ENCODE measurements at places on chromosomes 6 and 20.

DNA sequence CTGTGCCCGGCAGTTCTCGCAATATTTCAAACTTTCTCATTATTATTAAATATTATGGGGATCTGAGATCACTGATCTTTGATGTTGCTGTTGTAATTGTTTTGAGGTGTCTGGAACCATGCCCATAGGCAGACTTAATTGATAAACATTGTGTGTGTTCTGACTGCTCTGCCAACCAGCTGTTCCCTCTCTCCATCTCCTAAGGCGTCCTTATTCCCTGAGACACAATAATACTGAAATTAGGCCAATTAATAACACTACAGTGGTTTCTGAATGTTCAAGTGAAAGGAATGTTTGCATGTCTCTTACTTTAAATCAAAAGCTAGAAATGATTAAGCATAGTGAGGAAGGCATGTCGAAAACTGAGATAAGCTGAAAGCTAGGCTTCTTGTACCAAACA, 7.6 kb downstream of the MAPK14 start:
- no peak for DNase-seq

- no peak for DNase-seq
These were observed 67.4 kb downstream of the STMND1 start for GRCh38 chr6:17169291-17169690.

DNA sequence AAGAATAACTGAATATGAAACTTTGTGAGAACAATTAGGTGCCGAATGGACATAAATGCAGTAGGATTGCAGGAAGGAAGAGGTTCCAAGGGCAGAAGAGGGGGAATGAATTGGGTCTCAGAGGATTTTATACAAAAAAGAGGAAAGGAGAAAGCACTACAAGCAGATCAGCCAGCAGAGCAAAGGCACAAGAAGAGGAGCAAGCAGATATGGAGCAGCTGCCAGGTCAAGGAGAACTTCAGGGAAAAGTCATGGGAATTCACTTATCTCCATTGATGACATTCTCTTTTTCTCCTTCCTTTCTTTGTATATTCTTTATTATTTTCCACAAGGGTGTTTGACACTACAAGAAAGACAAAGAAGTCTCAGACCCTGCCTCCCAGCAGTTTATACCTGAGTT, 9.6 kb downstream of the DSE start:
- no peak for DNase-seq

DNA sequence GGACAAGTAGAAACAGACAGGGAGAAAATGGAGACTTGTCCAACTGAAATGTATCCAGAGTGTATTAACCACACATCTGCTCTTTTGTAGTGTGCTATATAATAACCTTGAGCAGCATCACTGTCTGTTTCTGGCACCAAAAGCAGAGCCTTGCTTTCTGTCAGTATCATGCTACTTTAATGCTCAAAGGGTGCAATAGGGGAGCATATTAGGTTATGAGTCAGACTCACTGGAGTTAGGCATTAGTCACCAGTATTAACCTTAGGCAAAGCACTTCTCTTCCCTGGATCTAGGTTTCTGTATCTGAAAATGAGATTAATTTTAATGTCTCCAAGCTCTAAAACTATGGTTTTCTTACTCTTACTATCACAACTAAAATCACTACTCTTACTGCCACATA, 280.1 kb downstream of the TFAP2B start:
- no peak for DNase-seq

DNA sequence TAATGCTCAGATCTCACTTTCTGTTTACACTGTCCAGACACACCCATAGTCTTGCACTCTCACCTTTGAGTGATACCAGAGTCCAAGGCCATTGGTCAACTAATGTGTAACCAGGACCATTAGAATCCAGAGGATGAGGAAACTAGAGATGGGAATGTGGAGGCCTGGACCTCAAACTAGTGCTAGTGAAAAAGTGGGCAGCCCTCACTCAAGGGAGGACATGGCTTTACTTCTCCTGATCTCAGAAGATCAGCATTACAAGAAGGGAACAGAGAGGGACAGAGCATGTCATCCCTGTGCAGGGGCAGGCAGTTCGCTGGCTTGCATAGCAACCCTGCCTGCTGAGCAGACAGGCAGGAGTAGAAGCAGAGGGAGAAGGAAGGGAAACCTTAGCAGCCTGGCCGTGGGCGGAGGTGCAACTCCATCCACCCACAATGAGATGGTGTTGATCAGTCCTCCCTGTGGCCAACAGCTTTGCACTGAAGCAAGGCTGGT, 22.6 kb upstream of the XRN2 start:
- DNase-seq: no peak

GRCh38 chr6:27893836-27894807, 18.1 kb downstream of the OR2B2 start:
- peak; percentile 78 for DNase-seq

DNA sequence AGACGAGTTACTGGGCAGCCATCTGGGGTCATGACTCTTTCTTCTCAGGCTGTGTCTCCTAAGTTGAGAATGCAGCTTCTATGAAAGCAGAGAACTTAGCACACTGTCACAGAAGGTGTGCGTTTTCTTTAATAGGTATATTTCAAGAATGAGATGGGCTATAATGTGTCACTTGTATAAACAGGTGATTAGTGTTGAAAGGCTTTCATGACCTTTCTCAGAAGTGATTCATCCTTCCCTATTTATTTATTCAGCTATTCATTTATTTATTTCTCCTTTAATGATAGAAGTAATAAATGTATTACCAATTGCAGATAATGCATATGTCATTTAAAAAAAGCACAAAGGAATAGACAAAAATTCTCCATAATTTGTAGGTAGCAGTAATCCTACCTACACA, 157.2 kb upstream of the COL21A1 start:
- DNase-seq: no peak

GRCh38 chr6:85078058-85078457, 313.7 kb upstream of the TBX18 start:
- DNase-seq: no peak

DNA sequence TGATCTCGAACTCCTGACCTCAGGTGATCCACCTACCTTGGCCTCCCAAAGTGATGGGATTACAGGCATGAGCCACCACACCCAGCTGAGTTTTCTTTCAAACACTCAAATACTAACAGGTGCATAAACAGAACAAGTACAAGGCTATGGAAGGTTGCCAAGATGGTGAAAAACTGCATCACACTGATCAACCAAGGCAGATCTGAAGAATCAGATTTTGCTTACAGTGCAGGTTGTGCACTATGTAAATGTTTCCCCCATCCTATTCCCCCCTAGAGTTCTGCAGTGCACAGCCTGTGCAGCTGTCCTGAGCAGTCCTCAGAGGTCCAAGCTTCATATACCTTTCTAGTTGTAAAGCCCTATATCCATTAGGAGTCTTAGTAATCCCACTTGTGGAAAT, 73.0 kb downstream of the GFRA4 start:
- no peak for DNase-seq

DNA sequence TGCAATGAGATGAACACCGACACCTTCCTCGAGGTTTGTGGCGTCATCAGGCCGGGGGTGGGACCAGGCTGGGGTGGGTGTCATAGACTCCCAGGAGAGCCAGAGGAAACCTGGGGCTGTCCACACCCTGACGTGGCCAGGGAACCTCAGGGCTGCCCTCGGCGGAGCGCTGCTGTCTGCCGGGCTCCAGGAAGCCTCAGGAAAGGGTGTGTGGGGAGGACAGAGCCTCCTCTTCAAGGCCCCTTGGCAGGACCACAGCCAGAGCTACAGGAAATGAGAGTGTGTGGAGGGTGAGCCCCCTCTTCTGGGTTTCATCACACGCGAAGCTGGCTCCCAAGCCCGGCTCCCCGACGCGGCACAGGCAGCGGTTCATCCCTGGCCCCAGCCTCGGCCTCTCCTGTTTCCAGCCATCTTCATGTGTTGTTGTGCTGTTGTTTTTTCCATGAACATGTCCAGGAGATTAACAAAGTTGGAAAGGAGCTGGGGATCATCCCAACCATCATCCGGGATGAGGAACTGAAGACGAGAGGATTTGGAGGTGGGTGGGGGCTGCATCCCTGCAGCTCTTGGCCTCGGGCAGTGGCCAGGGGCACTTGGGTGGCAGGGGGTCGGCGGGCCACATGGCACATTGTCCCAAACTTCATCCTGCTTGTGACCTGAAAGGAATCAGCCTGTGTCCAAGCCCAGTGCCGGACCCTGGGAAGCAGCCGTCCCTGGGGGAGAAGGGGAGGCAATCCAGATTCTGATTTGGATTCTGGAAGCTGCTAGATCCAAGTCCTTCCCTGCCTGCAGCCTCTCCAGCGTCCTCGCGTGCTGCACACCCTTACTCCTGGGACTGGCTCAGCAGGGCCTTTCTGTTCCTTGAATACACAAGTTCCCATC, 6.4 kb downstream of the NPEPL1 start:
- no peak for DNase-seq

- no peak for DNase-seq
These were observed 602.2 kb upstream of the NOX3 start for GRCh38 chr6:156057869-156058268.

DNA sequence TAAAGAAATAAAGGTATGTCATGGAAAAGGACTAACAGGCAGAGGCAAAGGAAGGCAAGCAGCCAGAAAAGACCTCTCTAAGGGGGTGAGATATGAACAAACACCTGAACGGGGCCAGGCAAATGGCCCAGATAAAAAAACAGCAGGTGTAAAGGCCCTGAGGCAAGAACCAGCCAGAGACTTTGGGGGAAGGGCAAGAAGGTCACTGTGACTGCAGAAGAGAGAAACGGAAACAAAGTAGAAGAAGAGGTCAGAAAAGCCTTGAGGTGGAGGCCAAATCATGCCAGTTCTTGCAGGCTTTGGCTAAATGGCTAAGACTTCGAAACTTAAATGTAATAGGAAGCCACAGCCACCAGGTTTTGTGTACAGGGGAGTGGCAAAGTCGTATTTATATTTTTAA, 30.8 kb downstream of the KIF16B start:
- no peak for DNase-seq

DNA sequence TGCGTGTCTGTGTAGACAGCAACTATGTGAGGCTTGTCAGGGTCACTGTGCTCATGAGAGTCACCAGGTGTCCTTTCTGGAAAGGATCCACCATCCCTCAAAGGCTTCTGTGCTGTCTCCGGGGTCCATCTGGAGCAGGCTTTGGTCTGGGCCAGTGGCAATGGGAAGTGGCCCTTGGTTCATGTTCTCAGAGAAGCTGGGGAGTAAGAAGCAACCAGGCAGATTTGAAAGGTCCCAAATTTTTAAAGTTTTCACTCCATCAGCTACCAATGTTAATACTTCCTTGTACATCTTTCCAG, 68.2 kb downstream of the GCNT2 start:
- DNase-seq: no peak

DNA sequence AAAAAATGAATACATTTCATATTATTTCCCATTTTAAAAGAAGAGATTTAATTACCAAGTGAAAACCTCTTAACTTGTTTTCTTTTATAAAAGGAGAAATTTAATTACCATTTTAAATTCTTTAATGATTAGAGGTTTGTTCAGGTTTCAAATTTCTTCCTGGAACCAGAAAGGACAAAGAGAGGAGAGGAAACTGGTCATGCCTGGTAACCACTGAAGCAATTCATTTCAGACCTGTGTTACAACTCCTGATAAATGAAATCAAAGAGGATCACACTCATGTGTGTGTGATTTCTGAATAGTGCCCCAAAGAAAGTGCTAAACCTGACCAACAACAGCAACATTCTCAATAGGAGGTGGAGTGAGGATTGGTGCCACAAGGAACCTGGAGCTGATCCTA, 12.6 kb upstream of the SLPI start:
- DNase-seq: no peak

- DNase-seq: peak; percentile 50
These were observed 298.6 kb downstream of the SYNE1 start for GRCh38 chr6:152338335-152339125.

DNA sequence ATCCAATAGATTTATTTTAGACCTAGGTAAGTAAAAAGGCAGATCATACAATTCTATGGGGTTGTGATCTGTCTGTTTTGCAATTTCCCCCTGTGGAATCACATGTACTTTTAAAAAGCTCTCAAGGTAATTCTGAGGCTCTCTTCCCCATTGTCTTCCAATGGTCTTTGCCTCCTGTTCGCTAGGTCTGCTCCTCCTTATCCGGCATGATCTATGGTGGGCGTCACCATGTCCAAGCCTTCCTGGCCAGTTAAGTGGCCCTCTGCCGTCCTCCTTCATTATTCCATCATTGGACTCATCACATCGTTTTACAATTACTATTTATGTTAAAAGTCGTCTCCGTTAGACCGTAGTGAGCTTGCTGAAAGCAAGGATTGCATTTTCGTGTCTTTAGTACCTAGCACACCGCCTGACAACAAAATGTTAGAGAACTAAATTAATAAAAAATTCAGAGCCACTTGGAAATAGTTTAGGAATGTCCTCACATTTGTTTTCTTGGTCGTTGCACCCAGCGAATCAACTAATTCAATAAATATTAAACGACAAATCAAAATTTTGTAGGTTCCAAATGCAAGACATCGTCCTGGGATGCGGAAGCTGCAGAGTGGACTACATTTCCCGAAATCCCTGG, 2.2 kb upstream of the STXBP5 start:
- DNase-seq: no peak

DNA sequence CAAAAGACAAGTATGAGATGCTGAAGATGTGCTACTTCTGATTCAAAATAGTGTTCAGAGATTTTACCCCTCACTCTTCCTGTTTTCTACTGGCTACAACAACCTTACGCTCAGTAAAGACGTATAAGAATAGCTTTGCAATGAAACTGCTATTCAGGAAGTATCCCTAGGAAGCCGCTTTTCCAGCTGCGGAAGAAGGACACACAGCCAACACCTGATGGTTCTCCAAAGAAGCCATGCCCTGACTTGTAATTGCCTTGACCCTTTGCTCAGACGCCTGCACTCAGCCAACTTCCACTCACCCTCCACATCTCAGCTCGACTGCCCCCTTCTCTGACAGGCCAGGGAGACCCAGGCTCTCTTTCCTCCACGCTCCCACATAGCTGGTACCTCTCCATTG, 111.6 kb downstream of the DTNBP1 start:
- DNase-seq: no peak

GRCh38 chr6:124993327-124993726, 31.1 kb downstream of the RNF217 start:
- no peak for DNase-seq

- no peak for DNase-seq
These were observed 63.0 kb downstream of the ARID1B start for GRCh38 chr6:156840136-156840535.
